ENCODE measurements at places on chromosomes 12 and 14. TPM values are rescaled to one million over a fixed set of nuclear protein-coding genes. Genes with fewer than 3 reads are reported as not detected.
A peak's percentile ranks its signal among the peaks of the same experiment; 100 is the strongest.

Gene IL23A
- not detected for total RNA-seq

Gene PLXNC1
- total RNA-seq: 0.76 TPM

Gene COX8C
- not detected for total RNA-seq

Gene LRRC10
- not detected for total RNA-seq

Gene DDN
- 2.9 TPM for total RNA-seq

Gene PPM1H
- 0.35 TPM for total RNA-seq

Gene C3AR1
- total RNA-seq: 3.5 TPM

Gene SALL2
- total RNA-seq: 149 TPM

Gene SLC35F4
- 0.59 TPM for total RNA-seq

Gene PTGDR
- not detected for total RNA-seq

Gene KLHL33
- 0.04 TPM for total RNA-seq

Gene P3H3
- total RNA-seq: 45.3 TPM

Gene LRFN5
- 43.0 TPM for total RNA-seq

- DNase-seq: no peak
Measured at GRCh38 chr12:4866299-4866698, 43.4 kb upstream of the KCNA1 start.

- DNase-seq: no peak
Measured at GRCh38 chr12:104596134-104596799, 139.5 kb downstream of the CHST11 start.

DNA sequence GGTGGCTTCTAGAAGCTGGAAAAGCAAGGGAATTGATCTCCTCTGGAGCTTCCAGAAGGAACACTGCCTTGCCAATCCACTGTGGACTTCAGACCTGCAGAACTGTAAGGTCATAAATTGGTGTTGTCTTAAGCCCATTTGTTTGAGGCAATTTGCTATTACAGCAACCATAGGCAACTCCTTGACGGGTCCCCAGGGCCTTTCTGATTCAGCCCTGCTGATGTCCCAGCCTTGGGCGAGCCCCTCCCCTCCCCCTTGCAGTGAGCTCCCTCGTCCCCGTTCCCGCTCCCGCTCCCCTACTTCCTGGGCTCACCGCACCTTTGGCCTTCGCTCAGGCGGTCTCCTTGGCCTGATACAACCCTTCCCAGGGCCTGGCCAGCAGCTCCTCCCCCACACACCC lies 18.9 kb upstream of the DIO3 start:
- DNase-seq: no peak

- no peak for DNase-seq
Measured at GRCh38 chr14:51304941-51305340, 64.9 kb downstream of the TMX1 start.

DNA sequence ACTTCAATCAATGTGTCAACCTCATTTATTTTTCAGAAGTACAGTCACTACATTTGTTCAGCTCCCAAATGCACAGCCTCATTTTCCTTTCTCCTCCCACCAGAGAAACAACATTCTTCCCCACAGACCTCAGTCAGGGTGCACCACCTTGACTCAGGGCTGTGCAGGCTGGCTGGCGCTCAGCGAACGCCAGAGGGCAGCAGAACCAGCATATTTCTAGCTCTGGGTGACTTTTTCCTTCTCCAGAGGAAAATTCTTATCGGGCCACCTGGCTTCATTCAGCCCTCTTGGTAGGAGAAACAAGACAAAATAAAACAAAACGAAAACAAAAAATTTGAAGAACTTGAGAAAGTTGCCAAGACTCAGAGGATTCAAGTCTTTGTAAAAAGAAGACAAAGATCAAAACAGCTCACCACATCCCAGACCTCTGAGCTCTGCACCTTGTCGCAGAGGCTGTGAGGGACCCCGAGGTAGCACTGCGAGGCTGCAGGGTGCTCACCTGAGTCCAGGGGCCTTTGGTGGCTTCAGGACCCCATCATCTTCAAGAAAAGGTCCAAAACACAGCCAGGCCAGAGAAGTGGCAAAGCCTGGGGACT lies 33.7 kb downstream of the PAH start:
- peak; percentile 57 for DNase-seq

DNA sequence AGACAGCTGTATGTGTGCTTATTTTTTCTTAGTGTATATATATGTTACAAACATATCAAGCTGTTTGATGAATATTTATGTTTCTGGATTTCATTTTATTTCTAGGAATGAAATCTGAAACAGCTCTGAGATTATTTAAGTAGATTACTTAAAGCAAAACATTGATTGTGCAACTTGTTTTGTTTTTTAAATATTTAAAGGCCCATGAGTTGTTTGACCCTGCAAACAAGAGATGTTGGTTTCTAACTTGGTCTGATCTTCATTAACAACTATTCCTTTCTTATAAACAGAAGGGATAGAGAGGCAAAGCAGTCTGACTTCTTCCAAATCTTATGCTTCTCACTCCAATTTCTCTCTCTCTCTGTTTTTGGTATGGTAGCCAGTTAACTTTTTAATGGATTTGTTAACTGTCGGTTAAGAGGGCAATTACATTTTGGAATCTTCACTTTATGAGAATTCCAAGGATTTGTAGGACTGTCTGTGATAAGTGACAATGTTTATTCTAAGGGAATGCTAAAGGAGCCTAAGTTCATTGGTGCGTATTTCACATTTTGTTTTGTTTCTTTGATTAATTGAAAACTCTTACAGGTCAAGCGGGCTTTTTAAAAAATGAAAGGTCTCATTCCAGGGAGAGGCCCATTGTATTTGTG lies 102.6 kb upstream of the HMGA2 start:
- DNase-seq: no peak

- DNase-seq: no peak
Measured at GRCh38 chr14:61266891-61267740, 14.0 kb downstream of the TMEM30B start.

DNA sequence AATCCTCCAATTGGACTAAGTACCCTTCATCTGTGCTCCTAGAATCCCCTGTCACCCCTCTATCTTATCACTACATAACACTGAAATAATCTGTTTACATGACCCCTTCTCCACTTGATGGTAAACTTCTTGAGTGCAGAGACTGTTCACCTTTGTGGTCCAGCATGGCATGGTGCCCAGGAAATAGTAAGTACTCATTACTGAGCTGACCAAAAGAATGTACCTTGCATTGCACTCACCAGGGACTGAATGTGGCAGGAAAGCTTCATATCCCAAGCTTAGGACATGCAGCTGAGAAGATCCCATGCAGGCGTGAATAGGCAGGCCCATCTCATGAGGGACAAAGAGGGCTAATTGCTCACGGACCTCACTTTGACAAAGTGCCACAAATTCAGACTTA lies 1.4 kb upstream of the GARIN2 start:
- no peak for DNase-seq

DNA sequence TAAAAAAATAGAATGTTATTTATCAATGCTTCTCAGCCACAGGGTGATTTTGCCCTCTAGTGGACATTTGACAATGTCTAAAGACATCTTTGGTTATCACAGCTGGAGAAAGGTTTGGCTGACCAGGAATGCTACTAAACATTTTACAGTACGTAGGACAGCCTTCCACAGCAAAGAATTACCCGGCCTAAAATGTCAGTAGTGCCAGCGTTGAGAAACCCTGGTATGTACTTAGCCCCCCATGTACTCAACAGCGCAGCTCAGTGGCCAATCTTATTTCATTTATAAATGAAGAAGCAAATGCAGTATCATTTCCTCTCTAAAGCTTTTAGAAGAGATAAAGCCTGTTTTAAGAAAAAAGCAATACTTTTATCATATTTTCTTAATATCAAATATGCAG lies 5.8 kb downstream of the MARK3 start:
- DNase-seq: peak; percentile 74

- DNase-seq: peak; percentile 46
Measured at GRCh38 chr12:4579305-4580102, 17.5 kb downstream of the DYRK4 start.

- no peak for DNase-seq
Measured at GRCh38 chr12:85182699-85183098, 97.3 kb upstream of the ALX1 start.

GRCh38 chr12:110920324-110920910 lies at the start of gene MYL2:
Gene MYL2, minus strand, starts transcription at chr12:110920579. Its CDS starts 50 bp downstream, at chr12:110920529.
- DNase-seq: no peak

- peak; percentile 24 for DNase-seq
Measured at GRCh38 chr14:72169521-72169920, 237.3 kb downstream of the RGS6 start.

DNA sequence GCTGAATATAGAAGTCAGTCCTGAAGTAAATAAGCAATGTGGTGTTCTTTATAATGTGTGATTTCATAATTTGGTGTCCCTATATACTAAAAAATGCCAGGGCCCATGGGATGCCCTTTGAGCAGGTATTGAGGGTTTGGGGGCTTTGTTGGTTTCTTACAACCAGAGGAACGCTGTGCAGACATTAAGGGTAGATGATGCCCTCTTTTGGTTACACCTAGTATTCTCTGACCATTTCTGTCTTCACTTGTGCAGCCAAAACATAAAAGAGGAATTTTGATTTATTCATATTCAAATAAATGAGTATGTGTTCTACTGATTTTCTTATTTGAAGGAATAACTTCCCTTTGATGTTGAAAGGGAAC lies 3.0 kb downstream of the LGR5 start:
- DNase-seq: no peak

DNA sequence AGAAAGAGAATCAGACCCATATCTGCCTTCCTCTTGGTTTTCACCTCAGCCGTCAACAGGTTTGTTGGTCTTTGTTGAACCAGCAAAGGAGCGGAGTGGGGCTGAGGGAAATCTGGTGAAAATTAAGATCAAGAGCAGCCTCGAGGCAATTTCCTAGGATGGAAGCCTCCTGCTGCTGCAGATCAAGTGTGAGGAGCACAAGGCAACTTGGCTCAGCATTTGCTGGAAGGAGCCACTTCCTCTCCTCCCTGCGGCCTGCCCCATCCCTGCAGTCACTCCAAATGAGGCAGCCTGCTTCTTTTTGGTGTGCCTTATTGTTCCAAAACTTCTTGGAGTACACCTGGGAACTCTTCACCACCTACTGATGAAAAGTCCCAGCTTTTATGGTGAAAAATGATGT lies 4.9 kb downstream of the TC2N start:
- DNase-seq: no peak

- DNase-seq: no peak
Measured at GRCh38 chr14:80605536-80605935, 336.0 kb downstream of the CEP128 start.

DNA sequence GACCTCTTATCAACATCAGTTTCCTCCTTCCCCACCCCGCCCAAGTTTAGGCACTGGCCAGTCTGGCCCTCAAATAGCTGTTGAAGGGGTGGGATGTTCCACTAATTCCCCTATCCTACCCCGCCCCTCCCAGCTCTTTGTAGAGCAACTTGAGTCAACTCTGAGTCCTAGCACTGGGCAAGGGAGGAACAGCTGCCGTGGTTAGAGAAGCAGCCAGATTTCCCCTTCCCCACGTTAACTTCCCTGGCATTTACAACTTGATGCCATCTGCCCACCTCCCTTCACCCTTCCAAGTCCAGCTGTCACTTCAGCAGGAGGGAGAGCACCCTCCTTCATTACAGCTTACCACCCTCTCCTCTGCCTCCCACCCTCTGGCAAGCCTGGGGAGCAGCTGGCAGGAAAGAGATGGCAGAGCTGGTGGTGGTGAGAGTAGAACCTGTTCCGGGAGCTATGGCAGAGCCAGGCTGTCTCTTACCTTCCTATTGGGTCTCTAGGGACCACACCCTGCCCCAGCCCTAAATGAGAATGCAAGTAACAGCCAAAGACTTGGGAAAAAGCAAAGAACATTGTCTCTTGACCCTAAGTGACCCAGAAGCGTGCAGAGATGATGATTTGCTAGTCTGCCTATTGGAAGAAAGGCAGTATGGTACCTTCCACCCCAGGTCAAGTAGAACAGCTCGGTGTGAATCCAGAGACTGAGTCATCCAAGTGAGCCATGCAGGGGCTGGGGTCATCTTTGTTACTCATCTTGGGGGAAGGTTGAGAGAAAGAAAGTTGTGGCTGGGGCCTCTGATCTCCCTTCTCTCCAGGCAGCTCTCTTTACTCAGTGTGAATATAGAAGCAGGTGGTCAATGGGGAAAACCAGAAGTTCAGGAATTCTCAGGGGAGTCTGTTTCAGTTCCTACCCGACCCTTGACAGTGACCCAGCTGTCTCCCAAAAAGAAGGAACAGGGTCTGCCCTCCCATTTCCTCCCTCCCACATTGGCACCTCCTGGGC lies 1.5 kb downstream of the BLOC1S1 start:
- DNase-seq: no peak

DNA sequence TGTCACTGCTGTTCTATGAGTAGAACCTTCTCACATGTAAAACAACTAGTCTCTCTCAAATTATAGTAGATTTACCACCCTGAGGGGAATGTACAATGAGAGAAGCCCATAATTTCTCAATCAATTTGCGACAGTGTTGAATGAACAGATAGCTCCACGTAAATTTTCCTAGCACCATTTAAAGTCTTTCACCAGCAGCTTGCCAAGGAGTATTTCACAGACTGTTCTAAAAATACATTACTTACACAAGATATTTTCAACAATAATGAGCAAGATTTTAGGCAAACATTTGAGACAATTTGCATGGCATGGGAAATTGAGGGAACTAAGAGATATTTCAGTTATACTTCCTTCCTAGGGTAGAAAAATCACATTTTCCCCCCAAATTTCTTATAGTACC lies 151.6 kb downstream of the KICS2 start:
- DNase-seq: no peak

- DNase-seq: no peak
Measured at GRCh38 chr12:122643207-122643805, 59.9 kb downstream of the HCAR2 start.

- DNase-seq: no peak
Measured at GRCh38 chr12:54983536-54984101, 943 bp downstream of the TESPA1 start.

- DNase-seq: no peak
Measured at GRCh38 chr14:67167420-67168109, 21.7 kb upstream of the GARIN2 start.

GRCh38 chr12:67811437-67812361 lies 163.2 kb downstream of the DYRK2 start:
- DNase-seq: peak; percentile 5

DNA sequence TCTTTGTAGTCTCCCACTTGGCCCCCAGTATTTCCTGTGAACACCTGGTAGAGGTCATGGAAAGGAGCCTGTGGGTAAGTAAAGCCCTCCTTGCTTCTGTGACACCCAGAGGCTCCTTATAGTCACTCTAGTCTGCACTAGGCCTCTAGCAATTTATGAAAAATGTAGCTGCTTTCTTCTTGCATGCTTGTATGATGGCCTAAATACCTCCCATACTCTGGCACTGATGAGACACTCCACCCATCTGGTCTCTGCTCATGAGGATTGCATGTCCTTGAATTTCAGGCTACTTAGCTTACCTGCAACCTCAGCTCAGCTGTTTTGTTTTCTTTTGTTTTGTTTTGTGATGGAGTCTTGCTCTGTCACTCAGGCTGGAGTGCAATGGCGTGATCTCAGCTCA lies 4.6 kb upstream of the A2ML1 start:
- DNase-seq: no peak

DNA sequence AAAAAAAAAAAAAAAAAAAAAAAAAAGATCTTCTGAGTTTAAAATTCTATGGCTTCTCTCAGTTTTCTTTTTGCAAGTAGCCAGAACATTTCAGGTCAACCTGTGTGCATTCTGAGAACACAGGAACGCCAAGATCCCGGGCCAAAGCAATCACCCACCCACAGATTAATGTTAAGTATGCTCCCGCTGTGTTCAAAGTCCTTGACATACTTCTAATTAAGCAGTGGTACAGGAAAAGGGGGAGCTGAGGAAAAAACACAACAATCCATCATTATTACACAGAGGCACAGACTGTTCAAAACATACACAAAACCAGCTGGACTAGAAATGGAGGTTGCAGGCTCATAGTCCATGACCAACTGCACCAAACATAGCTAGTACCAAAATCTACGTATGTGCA lies 2.8 kb downstream of the FBXO21 start:
- no peak for DNase-seq

GRCh38 chr14:58693048-58693447 lies 55.3 kb downstream of the DACT1 start:
- no peak for DNase-seq

GRCh38 chr14:97331526-97331925 lies 534.3 kb downstream of the VRK1 start:
- no peak for DNase-seq
